ENCODE measurements at places on chromosomes 6 and 20.
A peak's percentile ranks its signal among the peaks of the same experiment; 100 is the strongest.

DNA sequence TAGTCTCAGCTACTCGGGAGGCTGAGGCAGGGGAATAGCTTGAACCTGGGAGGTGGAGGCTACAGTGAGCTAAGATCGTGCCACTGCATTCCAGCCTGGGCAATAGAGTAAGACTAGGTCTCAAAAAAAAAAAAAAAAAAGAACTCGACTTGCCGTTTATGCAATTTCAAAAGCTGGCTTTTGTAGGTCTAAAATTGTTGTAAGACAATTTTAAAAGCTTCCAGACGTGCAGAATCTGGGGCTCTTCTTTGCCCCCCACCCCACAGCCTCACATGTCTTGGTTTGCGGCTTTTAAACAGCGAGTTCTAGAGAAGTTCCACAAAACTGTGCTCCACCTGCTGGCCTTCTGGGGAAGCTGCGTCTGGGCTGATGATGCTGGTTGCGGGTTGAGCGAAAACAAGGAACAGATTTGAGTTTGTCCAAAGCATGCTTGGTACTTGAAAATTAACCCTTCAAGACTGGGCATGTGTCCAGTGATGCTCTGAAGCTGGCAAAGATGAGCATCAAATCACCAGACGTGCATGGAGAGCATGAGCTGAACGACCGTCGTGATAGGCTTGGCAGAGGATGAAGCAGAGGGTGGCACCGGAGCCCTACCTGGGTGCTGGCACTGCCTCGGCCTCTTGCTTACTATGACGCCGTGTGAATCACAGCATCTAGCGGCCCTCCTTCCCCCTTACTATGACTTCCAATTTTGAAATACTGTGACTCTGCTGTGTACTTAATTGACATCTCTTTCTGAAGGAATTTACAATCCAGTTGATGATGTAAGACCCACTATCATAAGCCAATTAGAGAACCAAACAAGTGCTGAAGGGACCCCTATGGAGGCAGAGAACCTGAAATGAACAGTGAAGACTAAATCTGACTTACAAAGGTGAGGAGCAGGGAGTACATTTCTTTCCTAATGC, 171.4 kb downstream of the GMPR start:
- H3K4me1 ChIP-seq = peaks cover 4% of the 10 kb centered on the region
- no peaks in the 10 kb centered on the region for H3K27me3 ChIP-seq
- no peaks in the 10 kb centered on the region for H3K36me3 ChIP-seq
- H3K4me3 ChIP-seq = no peak overlapping the region
- H3K27ac ChIP-seq = no peak overlapping the region
- DNase-seq = peak; percentile 60

GRCh38 chr20:50850721-50851286, 55.9 kb downstream of the BCAS4 start:
- H3K4me1 ChIP-seq = peaks cover 5% of the 10 kb centered on the region
- H3K27me3 ChIP-seq = no peaks in the 10 kb centered on the region
- no peak overlapping the region for H3K27ac ChIP-seq
- H3K4me3 ChIP-seq = no peak overlapping the region
- DNase-seq = no peak
- no peaks in the 10 kb centered on the region for H3K36me3 ChIP-seq

DNA sequence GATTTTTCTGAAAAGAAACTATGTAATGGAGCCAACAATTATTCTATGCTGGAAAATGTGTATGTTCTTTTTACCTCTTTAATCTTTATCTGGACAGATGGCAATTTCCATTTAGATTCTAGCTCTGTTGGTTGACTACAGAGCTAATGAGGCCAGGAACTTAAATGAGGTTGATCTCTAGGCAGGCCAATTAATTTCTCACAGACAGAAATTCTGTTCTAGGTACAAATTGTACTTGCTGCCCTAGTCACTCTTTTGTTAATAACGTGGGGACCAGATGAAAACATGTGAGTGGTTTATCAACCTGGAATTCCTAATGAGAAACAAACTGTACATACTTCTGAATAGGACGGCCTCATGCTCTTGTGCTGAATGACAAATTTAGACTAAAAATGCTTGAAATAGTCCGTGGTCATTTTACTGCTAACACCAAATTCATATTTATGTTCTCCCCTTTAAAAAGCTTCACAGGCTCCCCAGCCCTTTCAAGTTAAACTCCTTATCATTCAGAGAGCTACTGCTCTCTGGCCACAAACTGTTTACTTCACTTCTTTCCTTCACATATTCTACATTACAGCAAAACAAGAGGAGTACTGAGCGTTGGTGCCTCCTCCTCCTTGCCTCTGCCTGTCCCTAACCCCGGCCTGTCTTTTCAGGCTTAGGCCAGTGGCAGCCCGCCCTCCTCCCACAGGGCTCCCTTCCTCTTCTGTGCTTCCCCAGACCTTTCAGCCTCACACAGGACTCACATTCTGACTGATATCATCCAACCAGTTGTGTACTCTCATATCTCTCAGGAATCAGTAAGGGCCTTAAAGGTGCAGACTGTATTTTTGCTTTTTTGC, 41.4 kb downstream of the DTNBP1 start:
- no peaks in the 10 kb centered on the region for H3K27me3 ChIP-seq
- H3K27ac ChIP-seq = no peak overlapping the region
- no peak for DNase-seq
- no peaks in the 10 kb centered on the region for H3K4me1 ChIP-seq
- H3K4me3 ChIP-seq = no peak overlapping the region
- no peaks in the 10 kb centered on the region for H3K36me3 ChIP-seq

GRCh38 chr6:42978487-42978838, 518 bp downstream of the PEX6 start:
- peak; percentile 16 for DNase-seq
- H3K4me1 ChIP-seq = peaks cover 7% of the 10 kb centered on the region
- H3K4me3 ChIP-seq = peak overlapping the region; percentile 76
- H3K27ac ChIP-seq = peak overlapping the region; percentile 77
- no peaks in the 10 kb centered on the region for H3K27me3 ChIP-seq

- DNase-seq = peak; percentile 87
- H3K27me3 ChIP-seq = no peaks in the 10 kb centered on the region
- no peak overlapping the region for H3K27ac ChIP-seq
- H3K36me3 ChIP-seq = no peaks in the 10 kb centered on the region
Measured at GRCh38 chr6:108453601-108454185, 107.0 kb upstream of the FOXO3 start.

DNA sequence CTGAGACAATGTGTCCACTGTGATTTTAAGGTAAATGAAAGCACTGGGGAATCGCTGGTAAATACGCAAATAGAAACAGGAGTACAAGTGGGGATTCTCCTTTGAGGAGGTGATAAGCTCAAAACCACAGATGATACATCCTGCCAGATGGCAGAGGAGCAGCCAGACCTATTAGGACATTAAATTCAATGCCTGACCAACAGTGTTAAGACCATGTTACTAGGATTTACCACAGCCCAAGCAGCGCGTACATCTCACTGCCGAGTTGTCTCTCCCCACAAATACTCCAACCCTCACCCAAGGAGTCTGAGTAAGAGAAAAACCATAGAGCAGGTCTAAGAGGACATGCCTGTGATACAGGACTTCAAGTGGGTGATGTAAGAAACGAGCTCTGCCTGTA, 68.9 kb upstream of the TULP1 start:
- H3K4me1 ChIP-seq = no peaks in the 10 kb centered on the region
- no peak for DNase-seq
- no peak overlapping the region for H3K4me3 ChIP-seq
- H3K27me3 ChIP-seq = no peaks in the 10 kb centered on the region

DNA sequence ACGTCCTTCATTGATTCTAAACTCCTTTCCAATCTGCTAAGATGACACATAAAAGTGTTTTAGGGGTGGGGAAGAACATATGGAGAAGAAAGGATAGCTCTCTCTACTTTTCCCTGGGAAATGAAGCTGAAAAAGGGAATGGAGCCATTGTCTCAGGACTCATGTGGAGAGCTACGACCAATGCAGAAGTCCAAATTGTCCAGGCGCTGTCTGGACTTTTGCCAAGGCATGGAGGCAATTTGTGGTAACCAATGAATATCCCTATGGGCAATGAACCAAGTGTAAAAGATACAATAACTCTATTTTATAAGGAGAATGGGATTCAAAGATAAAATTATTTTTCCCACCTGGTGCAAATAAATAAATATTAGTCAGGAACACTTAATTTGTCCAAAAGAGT, 16.1 kb downstream of the FBXL4 start:
- no peak overlapping the region for H3K27ac ChIP-seq
- H3K4me1 ChIP-seq = peaks cover 2% of the 10 kb centered on the region
- no peak for DNase-seq
- H3K4me3 ChIP-seq = no peak overlapping the region
- no peaks in the 10 kb centered on the region for H3K27me3 ChIP-seq
